ENCODE measurements at places on chromosomes 7 and 10.

- DNase-seq = no peak
These were observed 73.8 kb downstream of the SHOC2 start for GRCh38 chr10:110993024-110993693.

GRCh38 chr7:140260352-140261104, 83.7 kb upstream of the KDM7A start:
- DNase-seq = no peak

GRCh38 chr10:85032981-85033380, 704.6 kb downstream of the CCSER2 start:
- no peak for DNase-seq

GRCh38 chr7:123819001-123819400, 26.0 kb upstream of the HYAL4 start:
- no peak for DNase-seq

GRCh38 chr7:108311446-108312168, 144.6 kb downstream of the NRCAM start:
- no peak for DNase-seq

- DNase-seq = no peak
These were observed 3.5 kb upstream of the AKR1B15 start for GRCh38 chr7:134545380-134545779.

DNA sequence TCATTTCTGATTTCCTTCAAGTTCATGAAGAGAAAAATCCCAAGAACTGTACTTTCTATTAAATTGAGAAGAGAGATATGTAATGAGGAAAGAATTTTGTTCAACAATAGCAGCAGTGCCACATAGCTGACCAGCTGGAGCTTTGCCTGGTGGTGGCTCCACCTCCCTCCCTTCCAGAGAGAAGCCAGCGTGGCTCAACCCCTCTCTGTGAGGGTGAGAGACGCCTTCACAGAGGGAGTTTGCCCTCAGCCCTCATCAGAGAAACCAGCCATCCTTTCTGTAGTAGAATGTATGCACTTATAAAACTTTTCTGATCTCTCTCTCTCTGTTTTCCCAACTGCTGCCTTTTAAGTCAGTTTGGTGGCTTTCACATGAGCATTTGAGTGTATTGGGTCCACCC, 20.5 kb upstream of the COL1A2 start:
- DNase-seq = no peak
